ENCODE measurements at places on chromosomes 4 and X. TPM values are rescaled to one million over a fixed set of nuclear protein-coding genes. Genes with fewer than 3 reads are reported as not detected.

Gene F11
- total RNA-seq, result not detected

Gene AFP
- not detected for total RNA-seq

Gene TRIM75
- total RNA-seq, result not detected

GRCh38 chr4:150390531-150390910, 191.4 kb upstream of the MAB21L2 start:
- ATAC-seq, result no peak

DNA sequence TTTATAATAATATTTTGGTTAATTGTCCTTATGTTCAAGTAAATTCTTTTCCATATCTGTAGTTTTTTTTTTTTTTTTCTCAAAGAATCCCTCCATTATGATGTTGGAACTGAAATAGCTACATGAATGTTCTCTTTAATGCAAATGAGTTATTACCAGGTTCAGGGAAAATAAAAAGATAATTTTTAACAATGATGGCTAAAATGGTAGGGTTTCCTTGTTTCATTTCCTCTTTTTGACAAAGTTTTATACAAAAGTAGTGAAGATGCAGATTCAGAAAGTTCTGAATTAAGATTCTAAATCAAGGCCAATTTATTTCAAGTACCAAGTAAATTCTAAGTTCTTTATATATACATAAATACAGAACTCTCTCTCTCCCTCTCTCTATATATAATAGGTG, 779.0 kb upstream of the INTU start:
- no peak for ATAC-seq

GRCh38 chrX:74613370-74614092, 893 bp downstream of the RLIM start:
- ATAC-seq, result no peak

DNA sequence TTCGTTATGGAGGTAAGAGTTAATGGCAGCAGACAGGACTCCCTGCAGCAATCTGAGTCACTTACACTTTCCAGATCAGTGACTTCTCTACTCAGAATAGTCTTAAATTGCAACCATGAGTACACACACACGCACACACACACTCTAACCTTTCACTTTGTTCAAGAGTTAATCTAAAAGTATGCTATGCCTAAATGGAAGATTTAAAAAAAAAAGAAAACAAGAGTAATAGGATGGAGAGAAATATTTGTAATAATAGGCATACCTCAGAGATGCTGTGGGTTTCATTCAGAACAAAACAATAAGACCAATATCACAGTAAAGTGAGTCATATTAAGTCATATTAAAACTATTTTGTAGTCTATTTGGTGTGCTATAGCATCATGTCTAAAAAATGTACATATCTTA, 969.1 kb upstream of the PCDH10 start:
- ATAC-seq, result no peak
